ENCODE measurements at places on chromosomes 6 and 20.

DNA sequence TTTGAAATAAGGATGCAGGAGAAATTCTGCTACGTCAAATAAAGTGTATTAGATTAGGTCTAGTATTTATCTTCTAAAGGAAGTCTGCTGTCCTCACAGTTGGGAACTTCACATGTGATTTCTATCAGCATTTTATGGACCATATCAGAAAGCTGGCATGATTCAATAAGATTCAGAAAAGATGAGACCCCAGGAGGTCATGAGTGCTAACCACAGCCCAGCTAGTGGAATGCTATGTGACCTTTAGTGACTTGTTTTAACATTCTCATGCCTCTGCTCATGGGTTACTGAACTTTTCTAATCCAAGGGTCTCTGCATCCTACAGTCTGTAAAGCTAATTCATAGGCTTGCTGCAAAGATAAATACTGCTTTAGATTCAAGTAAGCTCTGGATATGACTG, 150.1 kb downstream of the GMPR start:
- no peak for DNase-seq

GRCh38 chr6:145015739-145016558, 719.4 kb downstream of the EPM2A start:
- DNase-seq = no peak

DNA sequence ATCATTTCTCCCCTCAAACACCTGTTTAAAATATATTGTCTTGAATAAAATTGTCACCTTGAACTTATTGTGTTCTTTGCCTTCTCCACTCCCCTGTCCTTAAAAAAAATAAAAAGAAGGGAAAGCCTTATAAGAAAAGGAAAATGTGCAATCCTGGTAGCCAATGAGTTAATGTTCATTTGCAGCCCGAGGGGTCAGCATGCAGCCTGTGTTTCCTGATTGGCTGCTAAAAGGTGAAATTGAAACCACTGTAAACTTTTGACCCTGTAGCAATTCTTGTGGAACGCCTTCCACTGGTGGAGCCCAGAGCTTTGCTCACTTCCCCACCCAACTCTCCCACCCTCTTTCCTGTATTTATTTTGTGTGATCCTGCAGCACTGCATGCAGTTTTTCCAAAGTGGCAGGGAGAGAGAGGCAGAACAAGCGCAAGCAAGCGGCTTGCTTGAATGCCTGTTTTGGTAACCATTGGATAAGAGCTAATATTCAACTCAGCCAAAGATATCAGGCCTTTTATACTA, 74.9 kb downstream of the NCOA3 start:
- peak; percentile 80 for DNase-seq

- DNase-seq = no peak
Measured at GRCh38 chr6:118367314-118367713, 180.8 kb upstream of the PLN start.

DNA sequence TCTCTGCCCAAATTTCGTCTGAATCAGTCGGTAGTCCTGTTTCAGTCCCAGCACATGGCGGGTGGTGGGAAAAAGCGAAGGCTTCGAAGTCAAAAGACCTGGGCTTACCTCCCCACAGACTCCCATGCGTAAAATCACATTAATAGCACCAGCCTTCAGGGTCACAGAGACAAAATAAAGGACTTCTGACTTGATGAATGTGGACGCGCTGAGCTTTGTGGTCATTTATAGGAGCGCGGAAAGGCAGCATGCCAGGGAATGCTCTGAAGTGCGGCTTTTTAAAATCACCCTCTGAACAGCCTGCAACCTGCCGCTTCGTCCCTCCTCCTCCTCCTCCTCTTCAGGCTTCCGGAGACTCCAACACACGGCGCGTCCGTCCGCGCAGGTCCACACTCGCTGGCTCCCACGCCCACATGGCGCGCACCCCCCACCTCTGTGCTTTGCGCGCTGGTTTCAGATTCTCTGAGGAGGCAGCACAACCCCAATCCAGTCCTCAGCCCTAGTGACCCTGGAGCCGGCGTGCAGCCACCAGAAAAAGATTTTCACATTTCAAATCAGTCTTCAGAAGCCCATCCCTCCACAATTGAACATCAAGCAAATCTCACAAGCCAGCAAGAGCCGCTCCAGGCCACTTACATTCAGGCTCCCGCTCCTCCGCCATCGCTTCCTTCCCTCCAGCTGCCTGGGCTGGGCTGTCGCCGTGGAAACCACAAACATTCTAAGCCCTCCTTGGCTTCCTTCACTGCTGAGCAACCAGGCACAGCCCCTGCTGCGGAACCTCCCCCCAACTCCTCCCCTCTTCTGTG, at the start of gene C6orf118:
C6orf118 (minus strand) TSS at position 680 of the 806 bp plus-strand sequence; CDS start at position 661, 19 bp downstream.
- DNase-seq = no peak

DNA sequence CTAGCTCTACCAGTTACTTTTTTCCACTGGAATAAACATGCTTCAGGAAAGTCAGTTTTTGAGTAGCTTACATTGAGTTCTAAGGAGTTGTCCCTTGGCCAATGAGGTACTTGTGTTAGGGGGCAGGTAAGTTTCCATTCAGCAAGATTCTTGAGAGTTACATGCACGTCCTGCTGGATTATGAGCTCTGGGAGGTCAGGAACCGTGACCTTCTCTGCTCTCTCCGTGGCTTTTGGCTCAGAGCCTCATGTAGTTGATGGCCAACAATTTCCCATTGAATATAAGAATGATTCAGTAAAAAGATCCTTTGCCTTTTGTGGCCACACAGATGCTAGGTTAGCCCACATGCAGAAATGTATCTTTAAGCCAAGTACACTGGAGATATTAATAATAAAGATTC, 181.8 kb upstream of the RALGAPA2 start:
- no peak for DNase-seq

DNA sequence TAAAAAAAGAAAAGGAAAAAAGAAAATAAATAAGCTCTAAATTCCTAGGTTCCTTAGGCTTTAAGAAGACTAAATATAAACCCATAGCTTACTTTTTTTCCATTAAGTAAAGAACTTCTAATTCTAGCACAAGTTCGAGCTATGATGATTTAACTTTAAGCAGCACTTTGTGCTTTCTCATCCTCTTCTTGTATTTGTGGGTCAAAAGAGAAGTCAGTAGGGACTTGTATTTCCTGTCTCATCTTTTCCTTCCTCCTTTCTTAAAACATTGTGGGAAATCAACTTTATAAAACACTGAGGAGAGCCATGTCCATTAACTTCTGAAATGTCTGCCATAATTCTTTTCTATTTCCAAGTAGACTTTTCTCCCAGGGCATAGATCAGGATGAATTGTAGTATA, 637.7 kb upstream of the CITED2 start:
- no peak for DNase-seq

GRCh38 chr6:106804346-106805335, 169.9 kb downstream of the CD24 start:
- DNase-seq = no peak

All from left colon (tissue), 2 donors.